CD4-positive, alpha-beta T cell treated with Interleukin-17A for 4 hours (primary cell): ENCODE measurements at places on chromosomes 12 and 14.

DNA sequence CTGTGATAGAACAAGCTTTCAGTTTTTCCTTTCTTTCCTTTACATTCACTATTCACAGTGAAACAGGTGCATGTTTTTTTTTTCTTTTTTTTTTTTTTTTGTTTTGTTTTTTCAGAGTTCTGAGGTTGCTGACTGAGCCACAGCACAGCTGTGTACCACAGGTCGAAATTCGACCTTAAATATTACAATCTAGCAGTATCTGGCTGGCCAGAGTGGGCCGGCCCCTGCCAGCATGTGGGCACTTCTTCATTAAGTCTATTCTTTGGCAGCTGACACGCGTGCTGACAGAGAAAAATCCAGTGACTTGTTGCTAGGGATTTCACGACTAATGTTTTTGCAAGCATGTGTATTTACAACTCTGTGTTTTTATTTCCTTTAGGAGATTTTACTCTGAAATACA lies 33.9 kb downstream of the FBXO33 start:
- no peak for DNase-seq

- DNase-seq = no peak
Observed at GRCh38 chr12:76206039-76206676, 121.7 kb upstream of the NAP1L1 start.

DNA sequence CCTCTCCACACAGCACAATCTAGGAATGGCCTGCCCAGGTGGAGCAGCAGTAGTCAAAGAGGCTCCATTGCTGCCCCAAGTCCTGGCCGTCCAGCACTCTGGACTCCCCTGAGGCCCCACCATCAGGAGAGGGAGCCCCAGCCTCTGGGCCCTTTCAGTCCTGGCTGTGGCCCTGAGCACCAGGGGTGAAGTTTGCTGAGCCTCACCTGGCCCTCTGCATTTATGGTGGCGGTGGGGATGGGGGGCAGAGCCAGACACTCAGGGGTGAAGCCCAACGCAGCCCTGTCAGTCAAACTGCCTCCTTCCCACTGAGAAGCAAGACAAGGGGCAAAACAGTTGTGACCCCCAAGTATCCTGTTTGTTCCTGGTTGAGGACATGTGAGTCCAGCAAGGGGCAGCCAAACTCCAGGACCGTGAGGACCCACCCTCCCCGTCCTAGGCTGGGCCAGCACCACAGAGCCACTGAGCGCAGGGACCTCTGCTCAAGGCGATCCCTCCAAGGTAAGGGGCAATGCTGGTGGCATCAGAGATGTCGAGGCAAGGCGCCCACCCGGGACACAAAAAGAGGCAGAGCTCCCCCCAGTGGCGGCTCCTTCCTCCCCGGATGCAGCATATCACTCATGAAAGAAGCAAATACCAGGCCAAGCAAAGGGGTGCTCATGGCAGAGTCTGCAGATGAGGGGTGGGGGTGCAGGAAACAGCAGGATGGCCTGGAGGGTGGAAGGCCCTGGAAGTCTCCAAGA lies 4.8 kb upstream of the AMN start:
- DNase-seq = peak; percentile 74

GRCh38 chr12:42957136-42957535 lies 367.6 kb upstream of the PRICKLE1 start:
- DNase-seq = no peak
